ENCODE measurements at places on chromosomes 16 and 17.
A peak's percentile ranks its signal among the peaks of the same experiment; 100 is the strongest.

DNA sequence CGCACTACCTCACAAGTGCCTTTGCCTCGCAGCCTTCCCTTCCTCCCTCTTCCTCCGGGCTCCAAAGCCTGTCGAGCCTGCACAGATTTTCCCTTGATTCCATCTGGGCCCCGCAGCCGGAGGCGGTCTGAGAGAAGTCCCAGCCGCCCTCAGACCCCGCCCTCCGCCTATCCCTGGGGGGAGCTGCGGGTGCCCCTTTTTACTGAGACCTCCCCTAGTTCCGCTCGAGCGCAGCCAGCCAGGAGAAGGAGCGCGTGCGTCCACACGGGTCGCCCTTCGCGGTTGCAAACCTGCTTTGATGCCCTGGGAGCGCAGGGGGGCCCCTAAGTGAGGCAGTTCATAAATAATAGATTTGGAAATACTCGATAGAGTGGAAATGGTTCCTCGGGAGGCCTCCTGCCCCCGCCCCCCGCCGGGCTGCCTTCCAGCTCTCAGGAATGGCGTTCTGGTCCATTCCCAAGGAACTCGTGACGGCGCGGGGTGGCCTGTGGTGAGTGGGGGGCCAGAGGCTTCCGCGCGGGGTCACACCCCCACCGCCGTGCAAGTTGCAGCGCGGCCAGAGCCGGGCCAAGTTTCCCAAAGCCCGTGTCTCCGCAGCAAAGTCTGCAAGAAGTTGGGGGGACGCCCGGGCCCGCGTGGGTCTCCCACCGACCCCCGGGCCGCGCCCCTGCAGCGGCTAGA is 610 bp downstream of the C16orf74 start:
- peak; percentile 68 for DNase-seq

DNA sequence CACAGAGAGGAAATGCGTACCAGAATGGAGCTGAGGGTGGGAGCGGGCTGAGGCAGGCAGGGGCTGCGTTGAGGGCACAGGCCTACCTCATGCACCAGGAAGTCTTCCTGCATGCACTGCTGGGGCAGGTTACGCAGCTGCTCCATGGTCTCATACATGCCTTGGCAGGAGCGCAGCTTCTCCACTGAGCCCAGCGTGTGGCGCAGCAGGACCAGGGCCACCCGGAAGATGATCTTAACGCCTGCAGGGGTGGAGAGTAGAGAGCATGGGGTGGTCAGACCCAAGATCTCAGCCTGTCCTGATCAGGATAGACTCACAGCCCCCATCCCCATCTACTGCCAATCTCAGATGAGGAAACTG is 3.4 kb upstream of the CD2BP2 start:
- no peak for DNase-seq

- DNase-seq = peak; percentile 26
Measured at GRCh38 chr17:73644145-73645049, at the start of gene SDK2. SDK2 (minus strand) TSS chr17:73644445; CDS start chr17:73644088, 357 bp downstream.

- DNase-seq = no peak
Measured at GRCh38 chr16:8375232-8375587, 215.1 kb downstream of the TMEM114 start.

GRCh38 chr17:66398059-66398458 is 95.6 kb downstream of the PRKCA start:
- no peak for DNase-seq

DNA sequence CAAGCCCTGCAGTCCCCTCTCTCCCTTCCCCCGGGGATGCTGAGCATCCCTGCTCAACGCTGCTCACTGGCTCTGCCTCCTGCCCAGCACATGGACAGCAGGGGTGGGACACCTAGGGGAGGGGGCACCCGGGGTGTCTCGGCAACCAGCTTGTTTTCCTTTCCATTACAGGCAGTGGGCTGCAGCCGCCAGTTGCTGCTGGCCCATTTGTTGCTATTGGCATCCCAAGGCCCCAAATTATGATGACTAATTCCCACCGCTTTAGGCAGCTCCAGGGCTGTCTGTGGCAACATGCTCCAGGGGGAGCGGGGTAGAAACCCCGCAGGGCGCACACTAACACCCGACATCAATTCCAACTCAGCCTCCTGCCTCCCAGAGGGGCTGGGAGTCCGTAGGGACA is 4.9 kb downstream of the SDK2 start:
- DNase-seq = no peak

DNA sequence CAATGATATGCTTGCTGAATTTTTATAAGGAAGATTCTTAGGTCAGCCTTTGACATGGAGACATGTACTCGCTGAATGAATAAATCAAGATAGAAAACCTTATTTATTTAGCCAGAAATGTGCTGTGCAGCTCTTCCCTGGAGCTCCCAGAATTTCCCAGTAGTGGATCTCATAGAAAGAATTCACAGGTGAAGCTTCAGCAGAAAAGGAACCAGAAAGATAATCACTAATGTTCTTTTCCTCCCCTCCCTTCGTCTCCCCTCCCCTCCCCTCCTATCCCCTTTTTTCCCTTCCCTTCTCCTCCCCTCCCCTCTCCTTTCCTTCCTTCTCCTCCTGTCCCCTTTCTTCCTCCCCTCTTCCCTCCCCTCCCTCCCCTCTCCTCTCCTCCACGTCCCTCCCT is 158.2 kb downstream of the MAP2K6 start:
- DNase-seq = no peak

DNA sequence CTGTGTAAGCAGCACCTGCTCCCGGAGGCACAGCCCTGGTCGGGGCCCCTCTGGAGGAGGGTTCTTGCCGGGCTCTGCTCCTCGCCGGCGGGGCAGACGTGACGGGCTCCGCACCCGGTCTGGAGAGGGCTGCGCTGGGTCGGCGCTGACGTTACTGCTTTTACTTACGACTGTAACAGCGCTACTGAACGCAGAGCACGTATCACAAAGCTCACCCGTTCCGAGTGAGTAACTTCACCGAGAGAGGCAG is 1.3 kb upstream of the RAB40C start:
- DNase-seq = peak; percentile 70

DNA sequence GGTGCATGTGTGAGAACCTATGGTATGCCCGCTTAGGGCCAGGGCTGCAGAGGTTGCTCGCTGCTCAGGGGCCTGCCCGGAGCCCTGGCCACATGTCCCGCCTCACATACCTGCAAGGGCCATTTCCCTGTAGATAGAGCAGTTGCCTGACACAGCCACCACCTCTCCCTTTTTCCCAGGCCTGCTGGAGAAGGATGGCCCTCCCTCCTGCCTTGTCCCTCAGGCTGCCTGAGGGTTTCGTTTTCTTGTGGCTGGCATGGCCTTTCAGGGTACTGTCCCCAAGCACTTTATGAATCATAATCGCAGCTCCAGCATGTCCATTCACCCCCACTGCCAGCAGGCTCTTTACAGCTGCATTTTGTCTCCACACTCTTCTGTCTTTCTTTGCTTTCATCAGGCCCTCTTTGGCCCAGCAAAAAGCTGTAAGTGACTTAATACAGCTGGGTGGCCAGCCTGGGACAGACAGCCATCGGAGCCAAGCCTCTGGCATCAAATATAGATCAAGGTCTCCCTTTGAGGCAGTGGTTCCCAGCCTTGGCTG is 65.7 kb downstream of the MPRIP start:
- no peak for DNase-seq

GRCh38 chr16:2212362-2213324 is 2.0 kb upstream of the BRICD5 start:
- no peak for DNase-seq

DNA sequence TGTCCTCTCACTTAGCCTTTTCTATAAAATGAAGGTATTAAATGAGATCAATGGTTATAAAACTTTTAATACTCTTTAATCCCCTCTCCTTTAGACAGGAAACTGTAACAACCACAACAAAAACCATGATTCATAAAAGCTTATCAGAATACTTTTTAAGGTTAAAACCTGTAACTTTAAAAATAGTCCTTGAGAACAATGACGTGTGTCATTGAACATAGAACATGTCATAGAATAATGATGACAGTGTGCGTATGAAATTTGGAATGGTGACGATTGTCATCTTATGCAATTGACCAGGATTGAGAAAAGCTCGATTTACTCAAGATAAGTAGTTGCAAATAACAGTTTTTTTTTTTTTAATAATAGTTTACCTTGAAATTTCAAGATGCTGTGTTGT is 94.1 kb downstream of the PLCG2 start:
- no peak for DNase-seq

- DNase-seq = no peak
Measured at GRCh38 chr16:9868606-9869149, 313.6 kb downstream of the GRIN2A start.

- no peak for DNase-seq
Measured at GRCh38 chr16:70399381-70399780, 39.5 kb downstream of the ST3GAL2 start.

DNA sequence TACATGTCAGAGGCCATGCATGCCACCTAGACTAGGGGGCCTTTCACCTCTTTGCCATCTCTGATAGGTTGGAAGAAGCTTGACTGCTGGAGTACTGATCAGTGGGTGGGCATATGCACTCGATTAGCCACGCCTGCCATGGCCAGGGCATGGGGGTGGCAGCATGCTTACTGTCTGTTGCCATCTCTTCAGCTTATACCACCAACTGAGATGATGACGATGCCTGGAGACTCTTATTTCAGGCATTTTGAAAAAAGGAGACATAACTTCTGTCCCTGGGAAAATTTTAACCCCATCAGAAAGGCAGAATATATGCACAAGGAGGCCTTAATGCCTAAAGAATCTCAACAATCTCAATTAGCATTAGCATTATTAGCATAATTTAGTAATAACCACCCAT is 60.8 kb downstream of the MSI2 start:
- DNase-seq = no peak

GRCh38 chr16:82432261-82432660 is 194.5 kb upstream of the CDH13 start:
- DNase-seq = no peak

- no peak for DNase-seq
Measured at GRCh38 chr17:59435238-59435637, 103.8 kb downstream of the YPEL2 start.

- no peak for DNase-seq
Measured at GRCh38 chr17:62101090-62101489, 36.0 kb upstream of the MED13 start.

DNA sequence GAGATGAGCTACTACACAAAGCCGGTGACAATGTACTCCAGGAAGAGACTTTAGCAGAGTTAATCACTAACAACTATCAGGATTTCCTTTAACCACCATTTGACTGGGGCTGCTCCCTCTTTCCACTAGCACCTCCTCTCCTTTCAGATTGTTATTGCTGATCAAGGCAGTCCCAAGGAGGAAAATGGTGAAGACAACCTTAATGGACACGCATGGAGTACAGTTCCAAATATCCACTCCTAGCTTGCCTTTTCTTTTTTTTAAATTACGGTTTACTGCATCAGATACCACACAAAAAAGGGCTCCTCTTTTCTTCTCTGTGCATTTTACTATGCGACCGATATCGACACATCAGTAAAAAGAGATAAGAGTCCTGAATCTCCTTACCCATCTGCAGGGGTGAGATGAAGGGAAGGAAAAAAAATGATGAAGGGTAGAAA is 30.9 kb downstream of the FAM222B start:
- no peak for DNase-seq

GRCh38 chr17:81334987-81335772 is 40.1 kb upstream of the SLC38A10 start:
- DNase-seq = no peak

GRCh38 chr17:28717578-28718332 is at the start of gene RAB34:
RAB34 (minus strand) TSS chr17:28717868; CDS start chr17:28717266, 602 bp downstream.
- DNase-seq = peak; percentile 46

- no peak for DNase-seq
Measured at GRCh38 chr16:12078405-12079280, 102.1 kb downstream of the SNX29 start.

DNA sequence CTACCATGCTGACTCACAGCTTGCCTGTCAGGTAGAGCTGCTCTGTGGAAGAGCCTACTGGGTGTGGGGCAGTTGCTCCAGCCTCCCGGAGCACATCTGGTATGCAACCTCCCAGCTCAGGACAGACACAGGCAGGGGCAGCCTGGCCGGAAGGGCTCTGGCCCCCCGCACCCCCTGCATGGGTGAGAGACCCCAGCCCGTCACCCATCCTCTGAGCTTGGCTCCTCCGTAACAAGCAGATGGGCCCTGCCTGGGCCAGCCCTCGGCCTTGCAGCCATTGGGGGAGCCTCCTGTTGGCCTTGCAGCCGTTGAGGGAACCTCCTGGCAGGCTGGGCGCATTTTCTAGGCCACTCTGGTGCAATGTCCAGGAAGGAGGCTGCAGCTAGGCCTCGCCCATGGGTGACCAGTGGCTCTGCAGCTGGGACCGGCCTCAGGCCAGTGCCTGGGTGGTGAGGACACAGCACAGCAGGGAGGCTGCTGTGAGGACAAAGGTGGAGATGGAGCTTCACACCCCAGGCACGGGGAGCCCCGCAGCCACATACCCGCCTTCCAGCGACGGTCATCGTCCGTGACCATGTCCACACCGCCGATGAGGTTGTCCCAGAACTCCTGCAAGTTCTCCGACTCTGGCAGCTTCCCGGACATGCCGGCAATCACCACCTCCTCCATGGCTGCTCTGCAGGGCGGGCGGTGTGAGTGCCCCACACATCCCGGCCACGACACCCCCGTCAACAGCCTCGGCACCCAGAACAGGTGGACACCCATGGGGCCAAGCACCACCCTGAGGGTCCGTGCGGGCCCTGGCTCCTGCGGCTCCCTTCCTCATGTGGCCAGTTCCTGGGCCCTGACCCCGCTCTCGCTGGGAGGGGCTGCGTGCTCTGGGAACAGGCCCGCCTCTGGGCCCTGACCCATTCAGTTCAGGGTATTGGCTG is 2.0 kb downstream of the FASN start:
- no peak for DNase-seq

GRCh38 chr17:61570118-61570517 is 20.9 kb downstream of the NACA2 start:
- no peak for DNase-seq

All from activated B cell treated with CpG ODN at 0.5 μM for 24 hours (primary cell).